Stimulated activated naive CD4-positive, alpha-beta T cell (primary cell): ENCODE measurements at places on chromosomes 1 and 21.

GRCh38 chr1:180544050-180544449, 14.7 kb upstream of the OVAAL start:
- no peak for DNase-seq

- DNase-seq = peak; percentile 61
Observed at GRCh38 chr1:66274634-66275033, 259.3 kb upstream of the SGIP1 start.

DNA sequence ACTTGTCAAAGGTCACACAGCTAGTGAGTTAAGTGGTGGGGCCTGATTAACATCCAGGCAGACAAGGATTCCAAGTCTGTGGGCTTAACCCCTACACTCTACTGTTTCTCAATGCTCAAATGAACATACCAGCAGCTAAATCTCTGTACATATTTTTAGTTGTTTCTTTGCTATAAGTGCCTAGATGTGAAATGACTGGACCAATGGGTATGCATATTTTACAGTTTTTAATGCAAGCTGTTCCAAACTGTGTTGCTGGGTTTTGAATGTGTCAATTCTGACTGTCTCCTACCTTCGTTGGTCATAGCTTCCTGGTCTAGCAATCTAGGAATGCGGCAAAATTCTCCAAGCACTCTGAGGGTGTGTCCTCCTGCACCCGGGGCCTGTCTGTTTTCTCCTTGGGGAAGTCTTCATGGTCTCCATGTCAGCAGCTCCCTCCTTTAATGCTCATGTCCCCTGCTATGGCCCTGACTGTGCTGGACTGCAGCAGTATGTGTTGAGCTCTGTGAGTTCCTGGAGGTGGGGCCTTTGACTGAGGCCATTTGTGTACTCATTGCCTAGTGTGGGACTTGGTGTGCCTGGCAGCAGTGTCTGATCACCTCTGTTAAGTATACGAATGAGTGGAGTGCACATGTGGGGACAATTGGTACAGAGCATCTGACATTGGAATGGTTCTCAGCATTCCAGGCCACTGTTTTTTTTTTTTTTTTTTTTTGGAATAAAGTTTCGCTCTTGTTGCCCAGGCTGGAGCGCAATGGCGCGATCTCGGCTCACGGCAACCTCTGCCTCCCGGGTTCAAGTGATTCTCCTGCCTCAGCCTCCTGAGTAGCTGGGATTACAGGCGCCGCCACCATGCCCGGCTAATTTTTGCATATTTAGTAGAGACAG, 72.9 kb upstream of the SLC2A1 start:
- DNase-seq = no peak

DNA sequence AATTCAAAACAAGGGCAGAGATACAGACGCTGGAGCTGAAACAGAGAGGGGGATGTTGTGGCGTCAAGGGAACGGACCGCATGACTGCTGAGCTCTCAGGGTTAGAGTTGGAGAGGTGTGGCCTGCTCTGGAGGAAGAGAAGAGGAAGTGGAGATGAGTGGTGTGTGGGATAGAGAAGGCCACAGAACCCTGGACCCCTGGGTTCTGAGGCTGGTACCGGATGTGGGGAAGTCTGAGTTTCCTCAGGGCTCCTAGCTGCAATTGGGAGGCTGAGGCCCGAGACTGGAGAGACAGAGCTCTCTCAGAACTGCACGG, 1.8 kb downstream of the BCAN start:
- peak; percentile 35 for DNase-seq

DNA sequence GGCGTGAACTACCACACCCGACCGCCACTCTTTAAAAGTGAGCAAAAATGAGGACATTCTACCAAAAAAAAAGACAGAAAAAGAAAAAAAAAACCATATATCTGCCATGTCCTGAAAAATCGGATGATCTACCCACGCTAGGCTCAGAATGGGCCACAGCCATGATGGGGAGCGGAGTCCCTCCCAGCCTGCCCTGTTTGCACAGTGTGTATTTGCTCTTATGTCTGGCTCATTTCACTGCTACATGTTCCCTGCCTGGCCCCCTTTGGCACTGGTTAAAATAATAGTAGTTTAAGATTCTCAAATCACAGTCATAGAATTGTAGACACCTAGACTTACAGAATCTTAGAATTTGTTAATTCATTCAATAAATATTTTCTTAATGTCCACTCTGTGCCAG, 121.9 kb downstream of the PTPRU start:
- no peak for DNase-seq

DNA sequence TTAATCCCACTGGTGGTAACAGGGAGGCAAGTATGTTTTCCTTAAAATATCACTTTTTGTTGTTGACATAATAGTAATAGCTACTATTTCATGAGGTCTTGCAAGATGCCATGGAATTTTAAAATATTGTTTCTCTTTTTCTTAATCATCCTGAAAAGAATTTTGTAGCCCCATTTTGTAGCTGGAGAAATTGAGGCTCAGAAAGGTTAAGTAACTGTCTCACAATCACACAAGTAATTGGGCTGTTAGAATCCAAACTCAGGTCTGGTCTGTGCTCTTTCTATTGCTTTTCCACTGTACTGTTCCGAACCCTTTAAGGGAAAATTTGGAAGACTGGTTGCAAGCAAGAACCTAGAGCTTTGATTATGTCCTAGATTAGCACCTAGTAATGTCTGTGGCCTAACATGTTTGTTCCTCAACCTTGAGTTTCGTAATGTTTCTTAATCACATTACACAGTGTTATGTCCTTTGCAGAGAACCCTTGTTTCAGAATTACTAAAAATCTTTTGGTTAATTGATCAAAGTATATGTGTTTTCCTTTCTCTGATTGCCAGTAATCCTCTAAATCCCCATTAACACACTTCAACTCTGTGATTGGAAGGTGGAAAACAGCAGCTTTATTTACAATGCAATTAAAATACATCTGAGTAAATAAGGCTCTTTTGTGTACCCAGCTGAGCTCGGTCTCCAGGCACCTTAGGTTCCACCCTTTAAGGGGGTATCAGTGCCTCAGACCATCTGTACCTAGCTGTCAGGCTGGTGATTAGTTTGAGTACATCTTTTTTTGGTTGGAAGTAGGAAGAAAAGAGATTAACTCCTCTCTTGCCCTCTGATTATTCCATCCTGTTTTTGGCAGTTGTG, 10.4 kb downstream of the LRRC42 start:
- DNase-seq = no peak

DNA sequence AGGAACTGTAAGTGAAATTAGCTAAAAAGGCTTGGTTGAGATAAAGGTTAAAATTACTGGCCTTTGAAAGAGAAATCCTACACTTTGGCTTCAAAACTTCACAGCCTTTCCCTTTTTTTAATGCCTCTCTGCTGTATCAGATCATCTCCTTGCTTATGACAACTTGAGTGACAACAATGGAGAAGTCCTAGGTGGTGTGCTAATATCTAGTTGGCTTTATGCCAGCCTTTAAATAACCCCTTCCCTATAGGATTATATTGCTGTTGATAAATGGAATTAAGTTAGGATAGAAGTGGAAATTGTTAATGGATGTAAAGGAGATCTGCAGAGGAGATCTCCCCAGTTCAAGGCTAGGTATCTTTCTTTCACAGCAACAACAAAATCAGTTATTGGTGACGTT, 130.2 kb upstream of the ATP1B1 start:
- DNase-seq = no peak

DNA sequence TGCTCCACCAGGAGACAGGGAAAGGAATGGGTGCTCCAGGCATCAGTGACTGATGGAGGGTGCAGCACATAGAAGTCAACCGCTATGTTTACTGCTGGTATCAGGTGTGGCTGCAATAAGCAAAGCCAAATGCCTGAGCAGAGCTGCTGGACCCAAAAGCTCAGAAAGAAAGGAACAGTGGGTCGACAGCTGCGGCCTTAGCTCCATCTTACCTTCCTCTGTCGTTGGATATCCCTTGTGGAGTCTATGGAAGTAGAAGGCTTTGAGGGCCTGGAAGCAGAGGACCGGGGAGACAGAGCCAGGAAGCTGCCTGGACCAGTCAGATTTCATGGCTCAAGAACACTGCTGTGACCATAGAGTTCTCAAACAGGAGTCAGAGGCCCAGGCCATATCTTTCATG, 45.3 kb downstream of the RIMS3 start:
- DNase-seq = no peak

GRCh38 chr1:216186141-216186540, 237.1 kb downstream of the USH2A start:
- no peak for DNase-seq

GRCh38 chr1:32336591-32336932, 529 bp upstream of the MARCKSL1 start:
- no peak for DNase-seq
